ENCODE measurements at places on chromosomes 16 and 17.

DNA sequence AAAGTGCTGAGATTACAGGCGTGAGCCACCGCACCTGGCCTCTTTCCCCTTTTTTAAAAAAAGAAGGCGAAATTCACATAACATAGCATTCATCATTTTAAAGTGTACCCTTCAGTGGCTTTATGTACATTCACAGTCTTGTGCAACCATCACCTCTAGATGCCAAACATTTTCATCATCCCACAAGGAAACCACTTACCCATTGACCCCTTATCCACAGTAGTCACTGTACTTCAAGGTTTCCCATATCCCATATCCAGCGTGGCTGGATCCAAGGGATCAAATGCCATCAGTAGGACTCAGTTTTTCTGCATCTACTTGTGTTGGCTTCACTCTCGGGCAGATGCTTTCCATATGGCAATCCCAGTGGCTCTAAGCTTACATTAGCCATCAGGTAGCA lies 50.3 kb downstream of the BMERB1 start:
- DNase-seq, result no peak

- no peak for DNase-seq
Observed at GRCh38 chr17:61680921-61681320, 89.9 kb upstream of the NACA2 start.

- no peak for DNase-seq
Observed at GRCh38 chr17:30296499-30297080, 4.8 kb upstream of the BLMH start.

DNA sequence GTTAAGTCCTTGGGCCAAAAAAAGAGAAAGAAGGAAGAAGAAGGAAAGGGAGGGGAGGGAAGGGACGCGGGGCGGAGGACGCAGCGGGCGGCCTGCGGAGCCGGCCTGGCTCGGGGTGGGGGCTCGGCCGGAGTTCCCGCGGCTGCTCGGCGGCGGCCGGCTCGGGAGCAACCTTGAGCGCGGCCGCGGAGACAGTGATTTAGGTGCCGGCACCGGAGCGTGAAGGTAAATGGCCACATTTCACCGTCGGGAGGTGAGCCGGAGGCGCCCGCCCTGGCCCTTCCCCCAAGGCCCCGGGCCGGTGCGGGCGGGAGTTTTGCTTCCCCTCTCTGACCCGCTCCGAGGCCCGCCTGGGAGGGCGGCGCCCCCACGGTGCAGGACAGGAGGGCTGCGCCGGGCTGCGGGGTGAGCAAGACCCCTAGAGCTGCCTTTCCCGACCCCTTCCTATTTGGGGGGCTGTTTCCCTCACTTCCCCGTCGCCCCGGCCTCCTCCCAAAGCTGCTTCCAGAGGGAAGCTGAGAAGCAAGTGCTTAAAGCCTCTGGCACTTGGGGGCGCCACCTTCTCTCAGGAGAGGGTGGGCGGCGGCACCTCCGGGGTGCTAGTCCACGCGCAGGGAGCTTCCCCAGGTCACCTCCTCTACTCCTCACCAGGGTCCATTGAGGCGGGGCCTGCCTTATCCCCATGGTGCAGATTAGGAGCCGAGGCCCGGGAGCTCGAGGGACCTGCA lies 56.5 kb downstream of the MRM1 start:
- no peak for DNase-seq

DNA sequence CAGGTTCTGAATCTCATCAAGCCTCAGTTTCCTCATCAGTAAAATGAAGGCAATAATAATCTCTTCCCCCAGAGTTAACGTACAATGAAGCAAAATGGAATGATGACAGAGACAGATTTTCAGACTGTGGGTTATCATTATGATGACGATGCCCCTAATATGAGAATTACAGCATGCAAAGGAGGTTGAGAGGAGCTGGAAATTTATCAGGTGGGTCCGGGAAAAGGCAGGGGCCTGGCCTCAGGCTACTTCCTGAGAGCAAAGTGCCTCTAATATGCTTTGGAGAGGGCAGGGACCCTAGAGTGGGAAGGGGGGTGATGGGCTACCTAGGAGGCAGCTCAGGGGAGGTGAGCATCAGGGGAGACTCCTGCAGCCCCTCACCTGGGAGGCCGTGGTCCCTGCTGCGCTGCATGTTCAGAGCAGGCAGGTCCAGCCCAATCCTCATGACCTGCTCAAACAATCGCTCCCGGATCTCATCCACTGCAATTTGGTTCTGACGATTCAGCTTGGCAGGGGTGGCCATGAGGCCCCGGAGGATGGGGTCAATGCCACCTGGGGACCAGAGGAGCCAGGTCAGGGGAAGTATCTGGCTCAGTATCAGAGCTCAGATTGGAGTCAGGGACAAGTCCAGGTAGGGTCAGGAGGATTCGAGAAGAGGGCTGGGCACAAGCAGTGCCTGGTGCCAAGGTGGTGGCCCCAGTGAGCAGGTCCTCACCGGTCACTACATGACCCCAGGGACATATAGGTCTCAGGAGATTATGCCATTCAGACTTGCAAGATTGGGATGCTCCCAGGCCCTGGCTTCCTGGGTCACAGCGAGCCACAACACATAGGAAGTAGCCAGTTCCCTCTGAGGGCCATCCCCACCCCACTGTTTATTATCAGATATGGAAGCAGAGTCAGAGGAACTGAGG lies 8.1 kb downstream of the MPO start:
- DNase-seq, result peak; percentile 29

DNA sequence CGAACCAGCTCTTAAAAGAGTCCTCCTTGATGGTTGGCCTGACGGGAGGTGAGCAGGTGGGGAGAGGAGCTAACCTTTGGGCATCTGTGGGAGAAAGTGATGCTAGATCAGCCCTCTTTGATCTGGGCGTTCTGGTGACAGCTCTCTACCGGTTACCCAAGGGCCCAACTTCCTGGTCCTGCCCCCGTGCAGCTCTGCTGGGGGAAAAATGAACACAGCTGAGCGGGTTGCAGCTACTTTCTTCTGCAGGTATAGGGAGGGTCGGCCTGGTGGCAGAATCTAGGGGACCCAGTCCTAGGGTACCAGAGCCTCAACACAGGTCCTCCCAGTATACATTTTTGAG lies 2.9 kb downstream of the SHISA9 start:
- no peak for DNase-seq

DNA sequence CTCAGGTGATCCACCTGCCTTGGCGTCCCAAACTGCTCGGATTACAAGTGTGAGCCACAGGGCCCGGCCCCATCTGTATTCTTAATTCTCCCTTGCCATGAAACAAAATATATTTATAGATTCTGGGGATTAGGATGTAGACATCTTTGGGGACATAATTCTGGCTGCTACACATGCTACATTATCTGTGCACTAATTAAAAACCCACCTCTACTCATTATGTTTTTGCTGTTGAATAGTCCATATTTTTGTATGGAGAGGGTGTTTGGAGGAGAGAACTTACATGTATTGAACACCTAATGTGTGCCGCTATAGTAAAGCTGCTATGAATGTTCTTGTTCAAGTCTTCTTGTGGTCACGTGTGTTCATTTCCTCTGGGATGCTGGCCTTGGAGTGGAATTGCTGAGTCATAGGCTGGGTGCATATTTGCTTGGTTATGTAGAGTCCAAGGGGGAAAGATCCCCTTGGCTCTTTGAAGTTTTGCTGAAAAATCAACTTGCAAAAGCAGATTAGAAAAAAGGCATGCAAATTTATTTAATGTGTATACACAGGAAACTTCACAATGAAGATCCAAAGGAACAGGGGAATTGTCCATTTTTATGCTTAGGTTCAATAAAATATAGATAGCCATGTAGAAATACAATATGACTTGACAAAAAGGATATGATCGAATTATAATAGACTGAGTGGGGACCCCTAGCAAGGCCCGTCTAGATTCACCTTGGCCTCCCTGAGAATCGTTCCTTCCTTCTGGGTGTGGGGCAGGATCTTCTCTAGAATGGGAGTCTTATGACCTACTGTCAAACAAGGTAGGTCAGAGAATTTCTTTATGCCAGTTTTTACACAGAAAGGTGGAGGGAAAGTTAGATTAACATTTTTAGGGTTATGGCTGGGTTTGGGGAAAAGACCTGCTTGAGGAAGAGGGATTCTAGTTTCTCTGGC lies 42.1 kb upstream of the GPRC5B start:
- no peak for DNase-seq

- DNase-seq, result no peak
Observed at GRCh38 chr16:77662246-77662645, 60.1 kb upstream of the NUDT7 start.

DNA sequence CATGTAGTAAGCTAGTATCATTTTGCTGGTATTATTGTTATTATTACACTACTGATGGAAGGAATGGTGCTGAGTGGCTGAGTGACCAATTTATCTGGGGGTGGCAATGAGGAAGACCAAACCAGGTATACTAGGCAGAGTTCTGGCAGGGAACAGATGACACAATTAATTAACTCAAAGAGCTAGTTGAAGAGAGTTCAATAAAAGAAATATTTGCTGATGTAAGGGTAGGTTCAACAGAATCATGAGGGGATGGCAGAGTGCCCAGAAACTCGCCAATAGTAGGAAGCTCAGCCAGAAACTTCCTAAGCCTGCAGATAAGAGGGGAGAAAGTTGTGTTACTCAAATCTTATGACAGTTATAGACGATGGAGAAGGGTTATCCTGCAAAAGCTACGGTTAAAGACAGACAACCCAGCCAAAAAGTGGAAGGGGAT lies 352.5 kb downstream of the KCNJ2 start:
- DNase-seq, result no peak

GRCh38 chr16:55709801-55710200 lies 54.0 kb downstream of the SLC6A2 start:
- no peak for DNase-seq

DNA sequence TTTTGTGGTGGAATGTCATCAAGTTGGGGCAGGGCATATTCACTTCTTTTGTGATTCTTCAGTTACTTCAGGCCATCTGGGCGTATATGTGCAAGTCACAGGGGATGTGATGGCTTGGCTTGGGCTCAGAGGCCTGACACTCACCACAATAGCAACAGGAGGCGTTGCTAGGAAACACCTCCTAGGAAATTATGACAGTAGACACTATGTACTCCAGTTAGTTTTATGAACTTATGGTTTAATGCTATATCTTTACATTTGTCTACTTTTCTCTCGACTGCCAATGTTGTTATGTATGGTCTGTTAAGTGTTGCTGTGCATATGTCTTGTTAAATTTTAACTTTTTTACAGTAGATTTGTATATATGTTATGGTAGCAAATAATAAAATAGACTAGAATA lies 788.7 kb upstream of the GOT2 start:
- DNase-seq, result no peak

- no peak for DNase-seq
Observed at GRCh38 chr16:19135896-19136438, 22.2 kb downstream of the ITPRIPL2 start.

- no peak for DNase-seq
Observed at GRCh38 chr16:7363422-7364417, 31.1 kb downstream of the RBFOX1 start.

GRCh38 chr17:52159246-52160135 lies 977 bp upstream of the CA10 start:
- no peak for DNase-seq

DNA sequence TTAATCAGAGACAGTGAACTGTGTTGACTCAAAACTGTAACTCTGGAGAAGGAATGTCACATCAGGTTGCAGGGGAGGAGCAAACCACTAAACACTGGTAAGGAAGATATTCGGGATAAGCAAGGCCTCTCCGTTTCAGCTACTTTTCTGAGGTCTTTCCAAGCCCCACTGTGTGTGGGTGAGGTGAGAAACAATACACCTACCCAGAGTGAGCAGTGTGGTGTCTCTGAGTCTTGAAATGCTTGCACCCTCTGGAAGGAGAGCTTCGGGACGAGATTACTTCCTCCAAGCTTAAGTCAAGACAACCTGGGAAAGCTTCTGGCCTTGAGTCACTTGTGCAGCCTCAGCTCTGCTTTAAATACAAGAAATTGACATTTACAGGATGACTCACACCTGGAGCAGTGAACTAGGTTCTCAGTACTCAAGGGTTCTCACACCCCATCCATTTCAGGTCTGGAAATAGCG lies 2.5 kb upstream of the MAP3K14 start:
- DNase-seq, result no peak

DNA sequence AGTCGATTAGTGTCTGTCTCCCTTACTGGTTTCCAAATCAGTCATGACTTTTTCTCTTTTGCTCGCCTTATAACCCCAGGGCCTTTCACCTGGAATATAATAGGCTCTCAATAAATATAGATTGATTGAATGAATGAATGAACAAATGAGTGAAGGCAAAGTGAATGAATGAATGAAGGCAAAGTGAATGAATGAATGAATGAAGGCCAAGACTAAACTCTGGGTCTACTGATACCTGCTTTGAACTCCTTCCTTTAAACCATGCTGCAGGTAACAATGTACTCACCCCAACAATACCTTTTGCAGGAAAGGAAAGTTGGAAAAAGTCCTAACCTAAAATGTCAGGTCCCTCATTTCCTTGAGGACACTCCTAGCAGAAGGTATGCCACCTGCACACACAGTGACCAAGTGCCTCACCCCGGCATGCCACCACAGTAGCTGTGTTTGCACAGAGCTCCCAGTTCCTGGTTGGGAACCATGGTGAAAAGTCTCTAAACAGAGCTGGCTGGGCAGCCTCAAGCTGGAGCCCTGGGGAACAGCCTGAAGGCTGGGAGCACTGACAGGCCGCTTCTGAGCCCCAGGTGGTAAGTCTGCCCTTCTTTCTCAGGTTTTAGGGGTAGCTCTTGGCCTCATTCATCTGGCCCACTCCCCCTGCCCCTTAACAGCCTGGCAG lies 42.7 kb upstream of the ANKFN1 start:
- no peak for DNase-seq

GRCh38 chr17:67998466-67998865 lies 2.2 kb upstream of the C17orf58 start:
- no peak for DNase-seq

- no peak for DNase-seq
Observed at GRCh38 chr16:26787924-26788323, 278.8 kb upstream of the C16orf82 start.

Measured in H1 (cell line).